ENCODE measurements at places on chromosomes 5 and 9. TPM values are rescaled to one million over a fixed set of nuclear protein-coding genes. Genes with fewer than 3 reads are reported as not detected.

Gene GPR151
- not detected for total RNA-seq

DNA sequence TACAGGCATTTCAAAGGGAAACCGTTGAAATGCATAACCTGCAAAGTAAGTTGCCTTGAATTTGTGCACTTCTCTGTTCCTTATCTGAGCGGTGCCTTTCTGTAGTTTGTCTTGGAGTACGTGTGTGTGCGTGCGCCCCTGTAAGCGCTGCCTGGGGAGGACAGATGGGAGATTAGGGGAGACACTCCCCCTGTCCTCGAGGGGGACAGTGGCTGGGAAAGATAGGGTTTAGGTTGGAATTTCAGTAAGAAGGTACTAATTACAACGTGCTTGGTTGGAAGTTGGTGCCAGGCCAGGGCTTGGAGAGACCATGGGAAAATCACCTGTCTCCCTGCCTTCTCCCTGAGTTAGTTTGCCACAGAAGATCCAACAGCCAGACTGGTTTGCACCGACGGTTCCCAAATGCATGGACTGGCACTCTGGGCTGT, 73.2 kb downstream of the PIK3R1 start:
- H3K27me3 ChIP-seq, result no peaks in the 10 kb centered on the region
- no peak for DNase-seq
- H3K27ac ChIP-seq, result peak overlapping the region; percentile 84
- H3K36me3 ChIP-seq, result peaks cover 63% of the 10 kb centered on the region
- peaks cover 59% of the 10 kb centered on the region for H3K4me1 ChIP-seq
- peak overlapping the region; percentile 79 for H3K4me3 ChIP-seq

Gene NUDT2
- total RNA-seq, result 12.2 TPM

Gene RASEF
- total RNA-seq, result 38.8 TPM

DNA sequence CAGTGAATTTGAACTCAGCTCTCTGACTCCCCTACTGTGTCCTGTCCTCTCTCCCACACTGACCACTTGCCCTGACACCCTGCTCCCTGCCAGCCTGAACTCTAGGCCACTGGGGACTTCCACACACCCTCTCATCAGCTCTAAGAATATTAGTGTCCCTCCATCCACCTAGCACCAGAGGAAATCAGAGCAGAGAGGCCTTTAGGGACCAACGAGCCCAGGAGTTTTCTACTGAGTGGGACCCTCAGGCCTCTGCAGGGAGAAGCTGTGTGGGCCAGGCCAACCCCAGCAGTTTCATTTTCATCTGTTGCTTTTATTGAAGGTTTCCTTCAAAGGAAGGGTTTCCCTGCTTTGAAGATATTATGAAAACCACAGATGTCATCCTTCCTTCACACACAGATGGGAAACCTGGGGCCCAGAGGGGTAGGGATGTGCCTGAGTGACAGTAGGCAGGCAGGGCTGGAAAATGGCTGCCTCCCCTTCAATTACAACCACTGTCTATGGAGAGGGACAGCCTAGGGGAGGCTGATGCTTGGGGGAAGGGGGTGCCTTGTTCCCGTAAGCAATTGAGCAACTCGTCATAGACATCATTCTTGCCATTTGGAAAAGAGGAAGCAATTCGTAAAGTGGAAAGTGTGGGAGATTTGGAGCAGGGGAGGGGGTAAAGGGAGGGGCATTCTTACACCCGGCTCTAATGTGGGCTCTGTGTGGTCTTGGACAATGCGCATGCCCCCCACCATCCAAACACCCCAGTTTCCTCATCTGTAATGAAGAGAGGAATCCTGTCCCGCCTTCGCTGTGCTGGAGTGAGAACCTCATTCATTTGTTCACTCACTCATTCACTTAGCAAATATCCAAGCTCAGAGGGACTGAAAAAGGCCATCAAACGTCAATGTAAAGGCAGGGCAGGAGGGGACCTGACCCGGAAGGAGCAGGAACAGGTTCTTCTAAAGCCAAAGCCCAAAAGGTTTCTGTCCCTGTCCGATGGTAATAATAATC, 3.9 kb downstream of the GLIPR2 start:
- H3K4me3 ChIP-seq, result no peak overlapping the region
- H3K36me3 ChIP-seq, result peaks cover 6% of the 10 kb centered on the region
- DNase-seq, result no peak
- H3K4me1 ChIP-seq, result peaks cover 8% of the 10 kb centered on the region
- peaks cover 40% of the 10 kb centered on the region for H3K27me3 ChIP-seq

DNA sequence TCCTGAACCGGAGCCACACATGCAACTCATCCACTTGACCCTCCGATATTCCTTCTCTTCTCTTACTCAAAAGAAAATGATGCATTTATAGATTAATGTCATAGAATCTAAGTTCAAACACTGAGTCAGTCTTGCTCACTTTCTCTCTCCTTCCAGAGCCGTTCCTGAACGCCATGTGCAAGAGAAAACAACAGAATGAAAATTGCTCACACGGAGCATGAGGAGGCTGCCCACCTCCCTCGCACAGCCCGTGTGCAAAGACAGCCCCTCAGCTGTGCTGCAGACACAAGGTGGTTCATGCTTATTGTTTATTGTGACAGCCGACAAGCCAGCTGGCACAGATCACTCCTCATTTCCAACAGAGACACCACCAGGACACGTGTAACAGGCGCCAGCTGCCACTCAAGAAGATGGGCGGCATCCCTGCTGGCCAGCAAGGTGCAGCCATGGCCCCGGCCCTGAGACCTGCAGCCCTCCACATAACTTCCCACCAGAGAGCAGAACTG, 290.8 kb downstream of the GLIS3 start:
- H3K4me1 ChIP-seq, result no peaks in the 10 kb centered on the region
- H3K36me3 ChIP-seq, result peaks cover 5% of the 10 kb centered on the region
- no peak for DNase-seq
